ENCODE measurements at places on chromosomes 1 and 21. TPM values are rescaled to one million over a fixed set of nuclear protein-coding genes. Genes with fewer than 3 reads are reported as not detected.

ZMPSTE24 gene
- 39.9 TPM for total RNA-seq

DNA sequence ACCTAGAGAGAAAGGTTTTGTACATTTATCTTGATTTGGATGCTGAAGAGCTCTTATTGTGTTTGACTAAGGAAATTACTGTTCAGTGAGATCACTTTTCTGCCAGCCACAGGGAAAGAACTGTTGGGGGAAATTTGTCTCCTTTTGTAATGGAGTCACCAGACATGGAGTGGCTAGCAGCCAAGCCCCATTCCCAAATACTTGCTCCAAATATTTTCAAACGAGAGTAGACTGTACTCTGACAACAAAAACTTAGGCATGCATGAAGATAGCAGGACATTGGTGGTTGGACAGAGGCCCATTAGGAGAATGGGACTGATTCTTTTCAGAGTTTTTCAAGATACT, 21.1 kb downstream of the IPO9 start:
- no peak for DNase-seq
- peaks cover 64% of the 10 kb centered on the region for H3K36me3 ChIP-seq
- no peaks in the 10 kb centered on the region for H3K27me3 ChIP-seq

PINK1 gene
- 62.5 TPM for total RNA-seq

SYDE2 gene
- 23.8 TPM for total RNA-seq

- no peaks in the 10 kb centered on the region for H3K36me3 ChIP-seq
- no peak overlapping the region for H3K4me3 ChIP-seq
- H3K4me1 ChIP-seq: no peaks in the 10 kb centered on the region
- DNase-seq: no peak
- no peaks in the 10 kb centered on the region for H3K27me3 ChIP-seq
- H3K27ac ChIP-seq: no peak overlapping the region
Observed at GRCh38 chr1:113166473-113166872, 93.5 kb downstream of the LRIG2 start.

DNA sequence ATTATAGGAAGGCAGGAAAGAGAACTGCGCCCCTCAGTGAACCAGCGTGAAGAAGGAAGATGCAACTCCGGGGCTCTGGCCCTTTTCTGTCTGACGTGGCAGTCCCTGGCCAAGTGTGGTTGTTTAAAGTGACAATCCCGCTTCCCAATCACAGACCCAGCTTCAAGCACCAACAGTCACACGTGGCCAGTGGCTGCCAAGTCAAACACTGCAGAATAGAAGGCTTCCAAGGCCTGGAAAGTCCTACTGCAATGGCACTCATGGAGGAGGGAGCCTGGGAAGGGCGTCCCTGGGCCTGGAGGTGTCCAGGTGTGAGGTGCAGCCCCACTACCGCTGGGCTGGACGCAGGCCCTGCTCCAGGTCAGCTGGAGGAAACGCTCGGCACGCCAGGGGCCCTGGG, 143.8 kb downstream of the CASZ1 start:
- H3K36me3 ChIP-seq: peaks cover 12% of the 10 kb centered on the region
- H3K27me3 ChIP-seq: no peaks in the 10 kb centered on the region
- H3K4me3 ChIP-seq: no peak overlapping the region
- no peak overlapping the region for H3K27ac ChIP-seq

ZP4 gene
- not detected for total RNA-seq

NTPCR gene
- total RNA-seq: 28.7 TPM

DNA sequence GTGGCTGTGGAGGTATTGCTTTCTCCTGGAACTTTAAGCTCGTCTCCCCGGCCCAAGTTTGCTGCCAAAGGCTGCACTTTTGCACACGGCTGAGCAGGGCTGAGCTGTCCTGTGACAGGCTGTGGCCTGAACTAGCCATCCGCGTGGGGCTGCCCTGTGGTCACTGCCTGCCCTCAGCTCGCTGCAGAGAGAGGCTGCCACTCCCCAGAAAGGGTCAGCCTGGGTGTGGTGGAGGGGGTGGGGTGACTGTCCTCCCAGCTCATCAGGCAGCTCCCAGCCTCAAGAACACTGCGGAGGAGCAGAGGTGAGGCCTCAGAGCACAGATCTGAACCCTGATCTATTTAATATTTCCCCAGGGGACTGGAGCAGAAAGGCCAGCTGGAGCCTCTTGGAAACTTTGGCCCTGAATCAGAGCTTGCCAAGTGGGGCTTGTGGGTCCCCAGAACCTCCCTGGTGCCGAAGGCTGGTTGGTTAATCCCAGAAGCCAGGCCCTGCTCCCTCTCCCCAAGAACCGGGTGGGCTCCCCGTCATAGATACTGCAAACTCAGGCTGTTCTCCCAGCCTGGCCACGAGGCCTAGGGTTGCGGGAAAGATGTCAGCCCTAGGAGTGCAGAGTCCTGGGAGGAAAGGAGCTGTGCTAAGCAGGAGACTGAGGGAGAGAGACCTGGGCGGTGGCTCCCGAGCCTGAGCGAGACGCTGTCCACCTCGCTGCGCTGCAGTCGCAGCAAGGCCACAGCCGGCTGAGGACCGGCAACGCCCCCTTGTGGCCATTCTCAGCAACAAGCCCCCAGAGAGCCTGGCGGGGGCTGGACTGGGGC, 125.1 kb upstream of the IPO9 start:
- no peak overlapping the region for H3K4me3 ChIP-seq
- no peak overlapping the region for H3K27ac ChIP-seq
- peaks cover 6% of the 10 kb centered on the region for H3K4me1 ChIP-seq
- H3K27me3 ChIP-seq: no peaks in the 10 kb centered on the region

F5 gene
- total RNA-seq: 1.6 TPM

SERPINC1 gene
- total RNA-seq: not detected

GRCh38 chr1:119160866-119161265, 20.4 kb upstream of the WARS2 start:
- H3K36me3 ChIP-seq: peaks cover 22% of the 10 kb centered on the region
- no peak for DNase-seq
- H3K27ac ChIP-seq: no peak overlapping the region
- no peak overlapping the region for H3K4me3 ChIP-seq

DNA sequence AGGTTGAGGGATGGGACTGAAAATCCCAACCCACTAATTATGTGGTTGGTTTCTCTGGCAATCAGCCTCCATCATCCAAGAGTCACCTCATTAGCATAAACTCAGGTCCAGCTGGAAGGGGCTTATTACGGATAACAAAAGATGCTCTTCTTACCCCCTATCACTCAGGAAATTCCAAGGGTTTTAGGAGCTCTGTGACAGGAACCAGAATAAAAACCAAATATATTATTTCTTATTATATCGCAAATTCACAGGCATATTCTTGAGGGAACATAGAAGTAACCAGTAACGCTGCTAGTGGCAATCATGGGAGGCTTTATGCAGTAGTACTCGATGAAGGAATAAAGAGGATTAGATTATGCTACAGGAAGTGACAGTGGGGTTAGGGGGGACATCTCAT, 59.7 kb downstream of the ATF6 start:
- H3K27me3 ChIP-seq: no peaks in the 10 kb centered on the region
- H3K36me3 ChIP-seq: peaks cover 24% of the 10 kb centered on the region
- H3K4me3 ChIP-seq: no peak overlapping the region
- H3K4me1 ChIP-seq: no peaks in the 10 kb centered on the region
- H3K27ac ChIP-seq: no peak overlapping the region

- no peak overlapping the region for H3K4me3 ChIP-seq
- no peaks in the 10 kb centered on the region for H3K27me3 ChIP-seq
- DNase-seq: no peak
- peaks cover 2% of the 10 kb centered on the region for H3K36me3 ChIP-seq
Observed at GRCh38 chr1:61450454-61450853, 274.5 kb downstream of the TM2D1 start.

Measured in upper lobe of right lung (tissue), 1 donor.